ENCODE measurements at places on chromosomes 1 and 21.

GRCh38 chr1:230140221-230141020 is 73.4 kb downstream of the GALNT2 start:
- no peak for DNase-seq

- no peak for DNase-seq
Observed at GRCh38 chr1:77341195-77341594, 59.4 kb downstream of the AK5 start.

- no peak for DNase-seq
Observed at GRCh38 chr1:200724064-200724463, 14.6 kb upstream of the CAMSAP2 start.

GRCh38 chr21:26773058-26773457 is 72.2 kb downstream of the ADAMTS1 start:
- no peak for DNase-seq

All from left renal pelvis (tissue), 4 donors.